ENCODE measurements at places on chromosomes 3 and 15. TPM values are rescaled to one million over a fixed set of nuclear protein-coding genes. Genes with fewer than 3 reads are reported as not detected.

GRCh38 chr15:99425657-99426301 lies 140.0 kb upstream of the MEF2A start:
- H3K27me3 ChIP-seq = no peaks in the 10 kb centered on the region
- H3K36me3 ChIP-seq = no peaks in the 10 kb centered on the region
- H3K4me3 ChIP-seq = no peak overlapping the region
- no peaks in the 10 kb centered on the region for H3K4me1 ChIP-seq
- no peak for DNase-seq
- H3K27ac ChIP-seq = no peak overlapping the region

DNA sequence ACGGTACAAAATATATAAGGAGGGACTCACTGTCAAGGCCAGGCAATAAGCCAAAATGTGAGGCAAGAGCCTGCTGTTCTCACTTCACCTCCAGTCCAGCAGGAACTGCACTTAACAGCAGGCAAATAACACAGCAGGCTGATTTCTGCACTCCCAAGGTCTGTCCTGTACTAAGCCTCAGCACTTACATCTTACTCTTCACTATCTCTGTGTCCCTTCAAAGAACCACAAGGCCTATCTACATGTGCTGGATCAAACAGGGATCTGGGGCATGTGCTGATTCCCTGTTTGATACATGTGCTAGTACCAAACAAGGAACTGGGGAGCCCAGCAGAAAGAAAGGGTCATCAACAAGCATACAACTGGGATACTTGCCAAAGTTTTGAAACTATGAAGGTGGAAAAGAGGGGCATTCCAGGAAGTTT lies 22.2 kb downstream of the UACA start:
- H3K27ac ChIP-seq = no peak overlapping the region
- H3K4me3 ChIP-seq = no peak overlapping the region
- H3K27me3 ChIP-seq = no peaks in the 10 kb centered on the region
- H3K36me3 ChIP-seq = no peaks in the 10 kb centered on the region
- DNase-seq = no peak

SNX22 gene
- 4.8 TPM for total RNA-seq

SLC9C1 gene
- total RNA-seq = 0.15 TPM

MKRN3 gene
- not detected for total RNA-seq

- H3K27me3 ChIP-seq = no peaks in the 10 kb centered on the region
- no peak for DNase-seq
- H3K4me1 ChIP-seq = no peaks in the 10 kb centered on the region
- no peaks in the 10 kb centered on the region for H3K36me3 ChIP-seq
- no peak overlapping the region for H3K27ac ChIP-seq
Observed at GRCh38 chr3:111972891-111973290, 5.9 kb upstream of the ABHD10 start.

All from H9 (cell line).